Stimulated activated CD4-positive, alpha-beta T cell treated with anti-CD3 and anti-CD28 coated beads, Interleukin-15, amount 100 ng/mL, for 1 hour (primary cell): ENCODE measurements at places on chromosomes 1 and 21.
A peak's percentile ranks its signal among the peaks of the same experiment; 100 is the strongest.

- DNase-seq, result no peak
These were observed 11.4 kb upstream of the SLAMF1 start for GRCh38 chr1:160658162-160658813.

DNA sequence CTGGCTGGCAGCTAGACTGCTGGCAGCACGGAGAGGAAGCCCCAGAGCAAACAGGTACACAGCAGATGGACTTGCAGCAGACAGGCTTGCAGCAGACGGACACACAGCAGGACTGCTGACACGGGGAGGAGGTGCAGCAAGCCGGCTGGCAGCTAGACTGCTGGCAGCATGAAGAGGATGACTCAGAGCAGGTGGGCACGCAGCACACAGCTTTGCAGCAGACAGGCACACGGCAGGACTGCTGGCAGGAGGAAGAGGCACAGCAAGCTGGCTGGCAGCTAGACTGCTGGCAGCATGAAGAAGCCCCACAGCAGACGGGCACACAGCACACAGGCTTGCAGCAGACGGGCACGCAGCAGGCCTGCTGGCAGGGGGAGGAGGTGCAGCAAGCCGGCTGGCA lies 498 bp downstream of the KRTAP10-2 start:
- DNase-seq, result no peak

DNA sequence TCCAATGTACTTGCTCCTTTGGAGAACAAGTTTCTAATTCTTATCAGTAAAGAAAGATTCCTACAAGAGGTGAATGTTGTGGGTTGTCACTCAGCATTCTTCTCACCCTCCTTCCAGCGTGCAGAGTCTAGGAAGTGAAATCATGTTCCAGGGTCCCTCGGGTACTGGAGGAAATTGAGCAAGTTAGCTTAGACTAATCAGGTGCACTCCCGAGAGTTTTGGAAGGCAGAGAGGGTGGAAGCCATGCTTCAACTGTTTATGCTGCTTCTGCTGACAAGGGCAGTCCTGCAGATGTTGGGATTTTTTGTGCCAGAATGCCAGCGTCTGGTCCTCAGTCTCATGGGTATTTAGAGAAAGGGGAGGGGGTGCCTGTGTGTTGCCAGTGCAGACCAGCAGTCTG lies 5.3 kb upstream of the C1orf115 start:
- no peak for DNase-seq

- no peak for DNase-seq
These were observed 11.3 kb upstream of the RIPK4 start for GRCh38 chr21:41777951-41778815.

- no peak for DNase-seq
These were observed 125.0 kb upstream of the KCNK2 start for GRCh38 chr1:214957330-214958137.

DNA sequence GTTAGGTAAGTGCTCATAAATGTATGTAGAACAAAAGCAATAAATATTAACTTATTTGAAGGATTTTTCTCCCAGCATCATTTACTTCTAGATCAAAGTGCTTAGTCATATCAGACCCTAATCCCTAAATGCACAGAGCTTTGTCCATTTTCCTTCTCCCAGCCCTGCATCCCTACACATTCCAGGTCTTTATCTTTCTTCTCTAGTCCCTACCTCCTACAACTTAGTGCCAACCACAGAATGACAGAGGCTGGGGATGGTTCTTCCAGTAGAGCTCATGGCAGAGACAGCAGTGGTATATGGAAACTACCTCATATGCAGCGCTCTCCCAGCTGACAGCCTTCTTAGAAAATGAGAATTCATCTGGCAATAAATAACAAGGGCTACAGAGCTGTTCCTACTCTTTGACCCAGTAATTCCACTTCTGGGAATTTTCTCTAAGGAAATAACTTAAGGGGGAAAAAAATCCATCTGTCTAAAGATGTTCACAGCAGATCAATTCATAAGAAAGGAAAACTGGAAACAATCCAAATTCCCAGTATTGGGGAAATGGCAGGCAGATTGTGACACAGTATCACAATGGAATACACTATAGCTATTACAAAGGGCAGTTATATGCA lies 62.9 kb upstream of the ROR1 start:
- no peak for DNase-seq

GRCh38 chr21:18252680-18253079 lies 8.0 kb downstream of the CHODL start:
- no peak for DNase-seq

GRCh38 chr1:59639266-59639665 lies 175.5 kb upstream of the HOOK1 start:
- DNase-seq, result no peak

GRCh38 chr1:48688102-48688760 lies 88.5 kb downstream of the BEND5 start:
- DNase-seq, result no peak

- no peak for DNase-seq
These were observed 2.4 kb downstream of the ALX3 start for GRCh38 chr1:110067893-110068645.

- DNase-seq, result no peak
These were observed 9.3 kb downstream of the PLA2G2A start for GRCh38 chr1:19969898-19970660.

GRCh38 chr1:95287081-95287480 lies 53.1 kb downstream of the RWDD3 start:
- DNase-seq, result no peak

DNA sequence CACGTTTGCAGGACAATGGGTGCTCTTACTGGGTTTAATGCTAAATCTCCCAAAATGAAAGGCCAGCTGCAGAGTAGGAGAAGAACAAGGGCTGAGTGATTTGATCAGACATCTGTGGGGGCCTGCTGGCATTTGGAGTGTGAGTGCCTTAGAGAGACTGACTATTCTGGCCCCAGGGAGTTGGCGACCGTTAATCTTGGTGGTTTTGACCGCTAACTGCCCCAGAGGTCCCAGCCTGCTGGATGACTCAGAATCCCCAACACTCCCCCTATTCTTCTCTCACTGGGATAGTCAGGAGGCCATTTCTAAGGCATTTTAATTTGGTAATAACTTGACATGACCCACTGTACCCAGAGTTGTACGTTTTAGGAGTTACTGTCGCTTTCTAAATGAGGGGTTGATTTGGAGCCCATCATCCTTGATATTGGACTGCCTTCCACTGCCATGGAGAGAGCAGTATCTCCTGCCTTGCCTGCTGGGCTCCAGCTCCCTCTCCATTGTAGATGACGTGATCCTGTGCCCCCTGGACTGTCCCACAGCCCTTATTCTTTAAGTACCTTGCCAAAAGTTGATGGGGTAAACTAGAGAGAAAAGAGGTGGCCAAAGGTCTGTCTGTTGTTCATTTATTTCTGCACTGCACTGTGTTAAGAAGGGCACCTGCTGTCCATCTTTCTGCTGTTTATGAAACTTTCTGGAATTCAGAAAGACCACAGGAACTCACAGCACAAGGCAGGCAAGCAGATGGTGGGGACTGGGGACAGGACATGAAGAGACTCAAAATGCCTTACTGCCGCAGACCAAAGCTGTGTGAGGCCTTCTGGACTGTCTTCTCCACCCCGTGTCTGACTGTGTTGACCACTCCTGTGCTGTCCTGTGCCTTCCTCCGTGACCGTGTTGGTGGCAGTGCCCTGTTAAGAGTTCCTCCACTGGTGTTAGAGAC lies 98.2 kb upstream of the ARTN start:
- no peak for DNase-seq

DNA sequence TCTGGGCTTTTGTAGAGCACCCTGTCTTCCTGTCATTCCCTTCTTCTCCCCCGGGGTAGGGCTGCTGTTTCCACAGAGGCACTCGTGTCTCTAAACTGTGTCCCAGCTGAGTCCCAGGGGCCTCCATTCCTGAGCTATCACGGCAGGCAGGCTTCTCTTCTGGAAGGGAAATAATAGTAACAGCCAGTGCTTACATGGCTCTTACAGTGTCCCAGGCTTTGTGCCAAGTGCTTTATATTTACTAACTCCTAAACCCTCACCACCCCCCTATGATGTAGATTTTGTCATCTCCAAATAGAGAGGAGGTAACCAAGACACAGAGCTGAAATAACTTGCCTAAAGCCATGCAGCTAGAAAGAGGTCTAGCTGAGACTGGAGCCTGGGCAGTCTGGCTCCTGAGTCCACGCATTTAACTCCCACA lies 1.4 kb upstream of the CELF3 start:
- no peak for DNase-seq

DNA sequence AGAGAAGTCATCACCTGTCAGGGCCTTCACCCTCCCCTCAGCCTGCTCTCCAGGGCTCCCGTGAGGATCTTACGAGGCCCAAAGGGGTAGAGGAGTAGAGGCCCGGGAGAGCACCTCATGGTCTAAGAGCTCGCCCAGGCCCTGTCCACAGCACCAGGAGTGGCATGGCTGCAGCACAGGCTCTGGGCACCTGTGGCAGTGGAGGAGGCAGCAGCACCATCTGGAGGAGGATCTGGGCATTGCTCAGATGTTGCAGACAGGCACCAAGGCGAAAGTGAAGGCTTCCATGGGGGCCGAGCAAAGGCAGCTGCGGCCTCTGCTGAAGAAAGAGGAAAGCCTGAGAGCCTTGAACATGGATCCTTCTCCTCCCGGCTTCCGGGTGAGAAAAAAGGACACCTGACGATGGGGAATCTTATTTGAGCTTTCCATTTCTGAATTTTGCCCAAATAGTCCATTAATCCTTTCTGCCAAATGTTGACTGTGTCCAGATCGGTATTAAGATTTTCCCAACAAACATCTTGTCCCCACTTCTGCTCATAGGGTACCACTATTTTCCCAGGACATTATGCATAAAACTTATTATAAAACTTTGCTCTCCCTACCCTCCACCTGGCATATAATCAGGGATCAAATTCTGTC lies 604.7 kb downstream of the PTPRC start:
- peak; percentile 64 for DNase-seq

DNA sequence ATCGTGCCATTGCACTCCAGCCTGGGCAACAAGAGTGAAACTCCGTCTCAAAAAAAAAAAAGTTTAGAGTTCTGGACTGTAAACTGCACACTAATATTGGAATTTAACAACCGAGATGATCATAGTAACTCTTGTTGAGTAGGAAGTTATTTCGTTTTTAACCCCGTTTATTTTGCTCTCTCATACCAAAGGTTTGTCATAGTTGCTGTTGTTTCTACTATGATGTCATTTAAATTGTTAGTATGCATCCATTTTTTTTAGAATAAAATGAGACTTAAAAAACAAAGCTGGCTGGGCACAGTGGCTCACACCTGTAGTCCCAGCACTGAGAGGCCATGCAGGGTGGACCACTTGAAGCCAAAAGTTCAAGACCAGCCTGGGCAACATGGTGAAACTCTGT lies 49.3 kb downstream of the DOP1B start:
- no peak for DNase-seq

DNA sequence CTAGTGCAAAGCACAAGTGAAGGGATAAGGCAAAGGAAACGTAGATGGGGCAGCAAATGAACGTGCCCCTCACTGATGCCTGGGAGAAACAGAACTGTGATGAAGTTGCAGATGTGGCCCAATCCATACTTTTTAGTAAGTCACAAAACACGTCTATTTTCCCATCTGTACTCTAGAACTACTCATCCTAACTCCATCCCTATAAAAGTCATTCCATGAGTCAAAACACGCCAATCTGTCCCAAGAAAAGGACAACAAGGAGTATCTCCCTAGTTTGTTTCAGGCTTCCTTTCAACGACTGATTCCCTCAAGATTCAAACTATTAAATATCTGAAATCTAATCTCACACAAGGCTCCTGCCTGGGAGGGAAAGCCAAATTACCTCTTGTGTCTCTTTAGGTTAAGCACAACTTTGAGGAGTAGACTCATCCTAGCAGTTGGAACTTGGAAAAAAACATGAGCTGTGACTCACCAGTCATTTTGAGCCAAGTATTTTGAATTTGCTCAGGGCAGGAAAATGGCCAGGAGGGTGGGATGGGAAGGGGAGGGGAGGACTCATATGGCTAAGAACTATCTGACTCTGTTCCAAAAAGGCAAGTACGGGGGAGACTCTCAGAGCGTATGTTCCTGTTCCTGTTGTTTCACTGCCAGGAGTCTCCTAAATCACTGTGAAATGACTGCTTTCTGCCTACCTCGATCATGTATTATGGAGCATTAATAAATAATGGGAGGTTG lies 214.5 kb upstream of the CAMK1G start:
- no peak for DNase-seq

DNA sequence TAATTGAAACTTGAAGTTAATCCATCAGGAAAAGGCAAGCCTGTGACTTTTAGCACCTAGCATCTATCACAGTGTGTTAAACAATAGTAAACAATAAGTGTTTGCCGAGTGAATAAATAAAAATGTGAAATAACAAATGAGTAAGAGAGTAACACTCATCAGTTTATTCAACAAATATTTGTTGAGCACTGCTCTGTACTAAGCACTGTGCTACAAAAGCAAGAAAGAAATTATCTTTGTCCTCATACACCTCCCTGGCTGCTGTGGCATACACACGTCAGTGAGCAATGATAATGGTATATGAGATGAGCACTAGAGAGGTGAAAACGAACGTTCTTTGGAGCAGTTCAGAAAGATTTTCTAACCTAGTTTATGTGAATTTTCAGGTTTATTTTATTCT lies 295.0 kb upstream of the LRRC7 start:
- DNase-seq, result no peak

GRCh38 chr1:114104949-114105348 lies 48.7 kb downstream of the SYT6 start:
- no peak for DNase-seq

GRCh38 chr1:110107867-110108469 lies 4.3 kb upstream of the UBL4B start:
- no peak for DNase-seq

DNA sequence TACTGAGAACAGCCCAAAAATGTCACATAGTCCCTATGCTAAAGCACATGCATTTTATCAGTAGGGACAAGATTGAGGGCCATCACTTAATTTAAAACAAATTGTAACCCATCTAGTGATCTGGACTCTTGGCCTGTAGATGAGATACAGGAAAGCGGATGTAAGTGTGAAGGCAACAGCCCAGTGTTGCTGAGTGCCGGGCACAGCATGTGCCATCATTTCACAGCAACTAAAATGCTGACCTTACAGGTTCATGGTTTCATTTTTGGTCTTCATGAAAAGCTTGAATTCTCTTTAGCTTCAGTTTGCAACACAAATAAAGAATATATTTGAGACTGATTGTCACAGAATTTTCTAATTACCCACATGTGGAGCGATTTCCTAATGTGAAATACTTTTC lies 5.8 kb downstream of the COG2 start:
- no peak for DNase-seq

- no peak for DNase-seq
These were observed 883 bp downstream of the CHODL start for GRCh38 chr21:18245464-18245967.
